ENCODE measurements at places on chromosomes 6 and 20. TPM values are rescaled to one million over a fixed set of nuclear protein-coding genes. Genes with fewer than 3 reads are reported as not detected.

ZNF311 gene
- not detected for total RNA-seq

RSPO3 gene
- not detected for total RNA-seq

FAM209B gene
- 1.1 TPM for total RNA-seq

HLA-DOB gene
- total RNA-seq, result 2.0 TPM

LZTS3 gene
- total RNA-seq, result 3.6 TPM

KCNQ5 gene
- 5.9 TPM for total RNA-seq

OR2H1 gene
- not detected for total RNA-seq

SMPD2 gene
- 10.0 TPM for total RNA-seq

SLPI gene
- total RNA-seq, result not detected

HSPA12B gene
- not detected for total RNA-seq

MUC21 gene
- not detected for total RNA-seq

SIRPB2 gene
- total RNA-seq, result not detected

PREX1 gene
- total RNA-seq, result 33.9 TPM

SCUBE3 gene
- total RNA-seq, result 1.0 TPM

STXBP5 gene
- 5.8 TPM for total RNA-seq

SPATS1 gene
- total RNA-seq, result not detected

PLAGL1 gene
- 1.8 TPM for total RNA-seq

ATP6V1G2 gene
- 0.26 TPM for total RNA-seq

TAGAP gene
- total RNA-seq, result 0.08 TPM

TFAP2C gene
- 72.8 TPM for total RNA-seq

HAO1 gene
- total RNA-seq, result 0.08 TPM

UBE2C gene
- 200 TPM for total RNA-seq

EDN1 gene
- 0.38 TPM for total RNA-seq

NRSN1 gene
- total RNA-seq, result not detected

PHACTR3 gene
- total RNA-seq, result not detected

E2F1 gene
- 45.6 TPM for total RNA-seq

ADGRG6 gene
- total RNA-seq, result 12.1 TPM

JPH2 gene
- 0.08 TPM for total RNA-seq

PRICKLE4 gene
- total RNA-seq, result not detected

SRC gene
- total RNA-seq, result 22.2 TPM

DDX27 gene
- total RNA-seq, result 82.5 TPM

OLIG3 gene
- not detected for total RNA-seq

PTPRT gene
- not detected for total RNA-seq

TFEB gene
- 3.3 TPM for total RNA-seq

GGTLC1 gene
- not detected for total RNA-seq

DCDC2 gene
- not detected for total RNA-seq

PRR18 gene
- not detected for total RNA-seq

OR2B6 gene
- not detected for total RNA-seq

OVOL2 gene
- 0.72 TPM for total RNA-seq

KCNK16 gene
- total RNA-seq, result not detected

PLG gene
- total RNA-seq, result not detected

ELOVL4 gene
- total RNA-seq, result 5.1 TPM

CALHM5 gene
- 0.29 TPM for total RNA-seq

ARFGEF3 gene
- total RNA-seq, result 1.3 TPM

TOMM6 gene
- total RNA-seq, result 96.0 TPM

SLC17A2 gene
- not detected for total RNA-seq

C20orf202 gene
- total RNA-seq, result not detected

EBF4 gene
- 0.37 TPM for total RNA-seq

SAMD3 gene
- 0.19 TPM for total RNA-seq

GPX5 gene
- total RNA-seq, result not detected

HTR1E gene
- not detected for total RNA-seq

ESR1 gene
- not detected for total RNA-seq

TRIM10 gene
- not detected for total RNA-seq

RAB32 gene
- total RNA-seq, result 16.7 TPM

THEMIS gene
- not detected for total RNA-seq

RIMS1 gene
- 1.5 TPM for total RNA-seq

OR2W1 gene
- not detected for total RNA-seq

POU5F1 gene
- total RNA-seq, result 0.21 TPM

C6orf89 gene
- total RNA-seq, result 17.6 TPM
